GDM1 (cell line): ENCODE measurements at places on chromosomes 3 and 15.

DNA sequence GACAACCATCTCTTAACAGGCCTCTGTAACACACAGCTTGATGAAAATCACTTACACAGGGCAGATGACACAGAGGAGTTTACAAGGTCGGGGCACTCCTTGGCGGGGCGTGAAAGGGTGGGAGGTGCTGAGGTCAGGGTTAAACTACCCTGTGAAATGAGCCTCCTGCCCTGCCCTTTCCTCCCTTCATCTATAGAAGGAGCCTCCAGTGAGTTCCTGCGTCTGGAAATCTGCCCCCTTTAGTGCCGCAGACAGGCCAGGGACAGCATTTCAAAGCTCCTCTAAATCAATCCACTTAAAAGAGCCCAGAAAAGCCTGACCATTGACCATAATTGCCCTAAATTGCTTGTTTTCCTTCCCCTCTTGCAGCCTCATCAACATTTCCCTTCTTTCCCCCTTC, 1.9 kb downstream of the ROBO1 start:
- no peak for DNase-seq

GRCh38 chr3:61819861-61820260, 258.5 kb downstream of the PTPRG start:
- DNase-seq, result no peak

GRCh38 chr15:39752246-39752645, 30.4 kb downstream of the FSIP1 start:
- DNase-seq, result no peak

DNA sequence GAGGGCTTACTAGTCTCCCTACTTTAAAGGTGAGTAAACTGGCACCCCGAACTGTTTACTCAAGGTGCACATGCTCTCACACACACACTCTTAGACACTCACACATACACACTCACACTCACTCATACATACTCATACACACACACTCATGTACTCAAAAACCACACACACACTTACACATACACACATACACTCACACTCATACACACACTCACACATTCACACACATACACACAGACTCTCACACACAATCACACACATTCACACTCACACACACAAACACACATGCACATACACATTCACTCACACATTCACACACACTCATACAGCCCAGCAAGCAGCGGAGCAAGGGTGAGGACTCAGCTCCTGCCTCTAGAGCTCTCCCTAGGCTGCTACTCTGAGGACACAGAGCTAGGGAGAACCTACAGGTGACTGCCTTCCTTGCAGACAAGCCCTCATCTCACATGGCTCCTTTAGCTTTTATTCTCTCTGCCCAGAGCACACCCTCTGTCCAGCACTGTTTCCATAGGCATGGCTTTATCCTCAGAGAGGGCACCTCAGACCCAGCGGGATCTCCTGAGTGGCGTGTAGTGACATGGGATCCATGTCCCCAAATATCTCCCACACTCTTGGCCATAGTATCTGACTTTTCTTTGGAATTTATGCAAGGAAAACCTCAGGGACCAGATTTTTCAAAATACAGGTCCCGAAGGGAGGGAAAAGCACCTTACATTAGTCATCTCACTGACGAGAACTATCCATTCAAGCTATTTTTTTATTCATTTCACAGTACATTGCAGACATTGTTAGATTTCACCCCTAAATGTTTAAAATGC, 26.2 kb upstream of the ATG7 start:
- DNase-seq, result no peak

DNA sequence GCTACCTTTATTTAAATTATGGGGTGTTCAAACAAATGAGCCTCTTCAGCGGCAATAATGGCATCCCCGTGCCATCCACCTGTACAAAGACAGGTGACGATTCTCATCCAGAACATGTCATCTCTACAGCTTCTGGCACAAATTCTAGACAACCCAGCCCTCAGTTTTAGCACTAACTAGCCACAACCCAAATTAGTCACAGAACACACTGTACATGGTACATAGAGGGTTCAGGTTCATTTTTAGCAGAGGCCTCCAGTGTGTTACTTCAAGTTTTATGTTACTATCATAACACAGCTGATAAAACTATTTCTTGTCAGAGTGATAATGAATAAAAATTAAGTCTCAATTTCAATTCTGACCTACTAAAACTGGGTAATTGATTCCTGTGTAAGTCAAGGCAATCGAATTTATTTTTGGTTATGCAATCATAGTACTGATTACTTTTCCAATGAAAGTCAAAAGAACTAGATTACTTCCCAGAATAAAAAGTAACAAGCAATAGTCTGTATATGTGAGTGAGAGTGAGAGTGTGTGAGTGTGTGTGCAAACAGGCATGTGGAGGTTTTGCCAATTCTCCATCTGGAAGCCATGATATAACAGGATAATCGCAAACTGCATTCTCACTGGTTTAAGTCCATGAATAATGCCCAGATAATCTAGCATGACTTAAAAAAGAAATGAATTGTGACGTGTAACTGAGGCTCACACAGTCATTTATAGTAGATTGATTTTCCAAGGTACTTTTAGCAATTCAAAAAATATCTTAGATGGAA, 37.4 kb downstream of the SHQ1 start:
- no peak for DNase-seq

DNA sequence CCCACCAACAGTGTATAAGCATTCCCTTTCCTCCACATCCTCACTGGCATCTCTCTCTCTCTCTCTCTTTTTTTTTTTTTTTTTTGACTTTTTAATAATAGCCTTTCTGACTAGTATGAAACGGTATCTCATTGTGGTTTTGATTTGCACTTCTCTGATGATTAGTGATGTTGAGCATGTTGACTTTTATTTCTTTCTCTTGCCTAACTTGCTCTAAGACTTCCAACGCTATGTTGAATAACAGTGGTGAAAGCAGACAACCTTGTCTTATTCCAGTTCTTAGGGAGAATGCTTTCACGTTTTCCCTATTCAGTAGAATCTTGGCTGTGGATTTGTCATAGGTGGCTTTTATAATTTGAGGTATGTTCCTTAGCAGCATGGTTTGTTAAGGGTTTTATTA, 249.4 kb upstream of the MDFIC2 start:
- DNase-seq, result no peak

DNA sequence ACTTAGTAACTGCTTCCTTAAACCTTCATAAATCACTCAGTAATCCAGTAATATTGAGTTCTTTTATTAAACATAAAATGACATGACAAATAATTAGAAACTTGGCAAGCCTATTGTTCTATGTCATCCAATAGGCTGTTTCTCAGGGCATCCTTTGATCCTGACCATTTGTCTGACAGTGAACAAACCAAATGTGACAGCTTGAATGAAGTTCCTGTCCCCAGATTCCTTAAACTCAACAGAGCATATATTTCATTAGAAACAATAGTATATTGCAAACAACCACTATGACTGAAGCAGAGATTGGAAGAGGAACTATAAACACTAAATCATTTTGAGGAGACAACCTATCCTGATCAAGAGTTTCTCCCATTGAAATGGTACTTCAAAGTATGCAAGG, 113.6 kb upstream of the MDFIC2 start:
- no peak for DNase-seq

- DNase-seq, result no peak
Measured at GRCh38 chr15:60701261-60702019, 222.5 kb upstream of the ICE2 start.

DNA sequence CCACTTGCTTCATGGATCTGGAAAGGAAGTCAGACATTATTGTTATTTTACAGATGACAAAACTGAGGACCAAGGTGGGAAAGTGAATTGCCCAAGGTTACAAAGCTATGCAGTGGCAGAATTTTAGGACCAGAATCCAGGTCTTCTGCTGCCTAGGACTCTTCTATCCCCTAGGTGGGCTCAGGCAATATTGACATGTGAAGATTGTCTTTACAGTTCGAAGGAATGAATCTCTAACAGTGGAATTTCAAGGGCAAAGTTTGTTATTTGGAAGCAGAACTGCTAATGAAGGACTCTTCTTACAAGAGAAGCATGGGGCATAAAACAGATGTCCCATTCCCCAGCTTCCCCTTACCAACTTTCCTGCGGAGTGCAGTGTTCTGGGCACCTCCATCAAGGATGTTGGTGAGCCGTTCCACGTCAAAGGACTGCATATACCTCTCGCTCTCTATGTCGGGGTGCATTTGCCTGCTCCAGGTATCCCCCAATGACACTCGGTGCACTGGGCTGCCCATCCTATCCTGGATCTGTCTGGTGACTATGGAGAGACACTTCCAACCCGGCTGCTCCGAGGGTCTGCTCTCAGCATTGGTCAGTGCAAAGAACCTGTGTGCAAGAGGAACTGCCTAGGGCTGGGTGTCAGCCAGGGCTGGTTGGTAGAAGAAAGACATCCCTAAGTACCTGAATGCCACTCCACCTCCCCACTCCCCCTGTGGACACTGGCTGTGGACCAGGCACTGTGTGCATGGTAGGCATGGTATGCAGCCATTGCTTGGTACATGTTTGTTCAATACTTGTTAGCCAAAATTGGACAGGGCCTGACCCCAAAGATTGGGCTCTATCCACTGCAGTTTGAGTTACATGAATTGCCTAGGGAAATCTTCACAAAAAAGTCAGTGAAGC, 2.1 kb downstream of the ACOX2 start:
- no peak for DNase-seq

DNA sequence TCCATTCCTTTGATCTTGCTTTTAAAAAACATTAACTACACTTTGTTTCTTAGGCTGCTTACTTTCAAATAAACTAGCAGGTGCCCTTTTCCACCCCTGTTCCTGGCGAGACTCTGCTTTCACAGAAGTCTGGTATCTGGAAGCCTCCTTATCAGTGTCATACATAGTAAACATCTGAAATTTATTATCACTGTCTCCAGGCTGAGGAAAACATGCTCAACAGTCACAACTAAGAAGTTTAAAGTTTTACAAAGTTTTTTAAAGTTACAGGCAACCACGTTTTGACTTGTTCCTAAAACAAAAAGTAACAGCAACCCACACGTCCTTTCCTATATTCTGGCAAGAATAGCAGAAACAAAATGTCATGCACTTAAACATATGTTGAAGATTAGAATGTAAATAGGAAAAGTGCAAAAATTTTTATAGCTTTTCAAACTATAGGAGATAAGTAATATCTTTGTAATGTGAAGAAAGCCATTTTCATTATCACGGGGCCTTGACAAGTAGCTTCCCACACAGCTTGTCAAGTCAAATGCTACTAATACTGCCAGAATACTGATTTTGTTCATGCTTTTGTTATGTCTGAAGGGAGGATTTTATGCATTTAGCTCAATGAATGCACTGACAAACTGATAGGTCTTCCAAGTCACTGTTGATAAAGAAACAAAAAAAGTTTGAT, 275.2 kb upstream of the KCNMB2 start:
- DNase-seq, result no peak

DNA sequence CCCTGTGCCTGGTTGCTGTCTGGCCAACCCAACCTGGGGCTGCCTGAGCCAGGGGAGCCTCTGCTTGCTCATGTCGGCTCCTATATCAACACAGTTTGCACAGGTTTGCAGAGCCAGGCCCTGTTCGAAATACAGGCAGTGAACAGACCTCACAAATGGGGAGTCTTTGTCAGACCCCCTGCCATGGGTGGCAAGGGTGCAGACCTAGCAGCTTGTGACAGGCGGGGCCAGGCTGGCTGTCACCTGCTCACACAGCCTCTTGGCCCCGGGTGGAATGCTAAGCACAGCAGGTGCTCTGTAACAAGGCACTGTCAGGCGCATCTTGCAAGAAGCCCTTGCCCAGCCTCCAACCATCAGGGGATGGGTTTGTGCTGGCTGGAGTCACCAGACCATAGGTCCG, 47.3 kb downstream of the BDH1 start:
- DNase-seq, result no peak

DNA sequence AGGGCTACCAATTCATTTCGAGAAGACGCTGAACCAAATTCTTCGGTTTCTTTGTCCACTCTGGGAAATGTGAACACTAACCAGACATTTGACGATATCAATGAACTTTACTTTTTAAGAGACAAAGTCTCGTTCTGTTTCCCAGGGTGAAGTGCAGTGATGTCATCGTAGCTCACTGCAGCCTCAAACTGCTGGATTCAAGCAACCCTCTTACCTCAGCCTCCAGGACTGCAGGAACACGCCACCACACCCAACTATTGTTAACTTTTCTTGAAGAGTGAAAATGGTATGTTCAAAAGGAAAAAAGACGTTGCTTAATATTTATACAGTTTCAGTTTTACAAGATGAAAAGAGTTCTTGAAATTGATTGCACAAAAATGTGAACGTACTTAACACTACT, 30.6 kb downstream of the MB21D2 start:
- no peak for DNase-seq

DNA sequence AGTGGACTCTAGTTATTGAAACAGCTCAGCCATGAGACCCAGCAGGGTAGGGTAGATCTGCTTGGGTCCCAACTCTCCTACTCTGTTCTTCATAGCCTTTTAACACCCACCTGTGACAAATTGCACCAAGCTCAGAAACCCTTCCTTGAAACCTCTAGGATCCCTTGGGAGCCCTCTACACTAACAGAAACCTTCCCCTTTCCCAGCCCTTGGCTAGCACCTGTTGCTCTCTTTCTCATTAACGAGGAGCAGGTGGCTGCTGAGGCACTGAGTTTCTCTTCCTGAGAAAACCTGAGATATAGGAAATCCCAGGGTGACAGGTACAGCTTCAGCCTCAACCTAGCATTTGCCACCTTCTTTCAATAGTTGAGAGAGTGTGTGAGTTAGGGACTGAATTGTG, 88.3 kb upstream of the CLSTN2 start:
- no peak for DNase-seq

DNA sequence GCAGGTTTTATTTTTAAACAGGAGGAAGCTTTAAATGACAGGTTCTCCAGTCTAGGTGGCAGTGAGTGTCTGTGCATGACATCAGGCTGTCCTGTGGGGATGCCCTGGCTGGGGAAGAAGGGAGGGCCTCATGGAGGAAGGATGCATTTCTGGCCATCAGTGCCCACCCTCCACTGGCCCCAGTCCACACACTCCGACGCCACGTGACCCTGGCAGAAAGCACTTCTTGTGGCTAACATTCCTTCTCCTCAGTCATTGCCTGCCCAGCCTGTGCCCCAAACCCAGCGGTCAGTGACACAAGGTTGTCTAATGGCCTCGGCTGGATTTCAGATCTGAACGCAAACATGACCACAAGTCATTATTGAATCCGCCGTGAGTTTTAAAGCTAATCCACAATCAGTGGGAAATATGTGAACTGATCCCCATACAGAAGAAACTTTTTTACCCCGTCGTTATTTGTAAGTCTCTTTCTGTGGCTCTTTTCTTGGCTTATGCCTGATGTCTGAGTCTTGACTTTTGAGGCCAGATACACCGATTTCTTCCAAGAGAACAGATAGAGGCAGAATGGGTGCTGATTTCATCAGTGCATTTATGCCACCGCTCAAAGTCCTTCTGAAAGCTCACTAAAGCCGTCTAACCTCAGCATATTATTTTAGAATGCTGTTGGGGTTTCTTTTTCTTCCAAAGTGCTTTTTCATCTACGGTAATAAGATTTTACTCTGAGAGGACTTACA, 17.3 kb upstream of the LRRK1 start:
- DNase-seq, result no peak

- DNase-seq, result no peak
Measured at GRCh38 chr3:127728417-127729015, 55.8 kb downstream of the ABTB1 start.

- DNase-seq, result no peak
Measured at GRCh38 chr15:69767191-69767590, 314.6 kb downstream of the RPLP1 start.

GRCh38 chr15:70265466-70265978, 167.8 kb upstream of the TLE3 start:
- no peak for DNase-seq
